ENCODE measurements at places on chromosomes 5 and 9.

- DNase-seq: no peak
These were observed 2.1 kb downstream of the CCNO start for GRCh38 chr5:55231029-55231918.

DNA sequence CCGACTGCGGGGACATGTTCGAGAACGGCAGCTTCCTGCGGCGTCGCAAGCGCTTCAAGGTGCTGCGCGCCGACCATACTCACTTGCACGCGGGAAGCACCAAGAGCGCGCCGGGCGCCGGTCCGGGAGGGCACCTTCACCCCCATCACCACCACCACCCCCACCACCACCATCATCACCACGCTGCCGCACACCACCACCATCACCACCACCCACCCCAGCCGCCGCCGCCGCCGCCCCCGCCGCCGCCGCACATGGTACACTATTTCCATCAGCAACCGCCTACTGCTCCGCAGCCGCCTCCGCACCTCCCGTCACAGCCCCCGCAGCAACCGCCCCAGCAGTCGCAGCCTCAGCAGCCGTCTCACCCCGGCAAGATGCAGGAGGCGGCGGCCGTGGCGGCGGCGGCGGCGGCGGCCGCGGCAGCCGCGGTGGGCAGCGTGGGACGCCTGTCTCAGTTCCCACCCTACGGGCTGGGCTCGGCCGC is 514 bp downstream of the FOXB2 start:
- DNase-seq: no peak

GRCh38 chr9:38284039-38284575 is 108.4 kb upstream of the ALDH1B1 start:
- DNase-seq: no peak

DNA sequence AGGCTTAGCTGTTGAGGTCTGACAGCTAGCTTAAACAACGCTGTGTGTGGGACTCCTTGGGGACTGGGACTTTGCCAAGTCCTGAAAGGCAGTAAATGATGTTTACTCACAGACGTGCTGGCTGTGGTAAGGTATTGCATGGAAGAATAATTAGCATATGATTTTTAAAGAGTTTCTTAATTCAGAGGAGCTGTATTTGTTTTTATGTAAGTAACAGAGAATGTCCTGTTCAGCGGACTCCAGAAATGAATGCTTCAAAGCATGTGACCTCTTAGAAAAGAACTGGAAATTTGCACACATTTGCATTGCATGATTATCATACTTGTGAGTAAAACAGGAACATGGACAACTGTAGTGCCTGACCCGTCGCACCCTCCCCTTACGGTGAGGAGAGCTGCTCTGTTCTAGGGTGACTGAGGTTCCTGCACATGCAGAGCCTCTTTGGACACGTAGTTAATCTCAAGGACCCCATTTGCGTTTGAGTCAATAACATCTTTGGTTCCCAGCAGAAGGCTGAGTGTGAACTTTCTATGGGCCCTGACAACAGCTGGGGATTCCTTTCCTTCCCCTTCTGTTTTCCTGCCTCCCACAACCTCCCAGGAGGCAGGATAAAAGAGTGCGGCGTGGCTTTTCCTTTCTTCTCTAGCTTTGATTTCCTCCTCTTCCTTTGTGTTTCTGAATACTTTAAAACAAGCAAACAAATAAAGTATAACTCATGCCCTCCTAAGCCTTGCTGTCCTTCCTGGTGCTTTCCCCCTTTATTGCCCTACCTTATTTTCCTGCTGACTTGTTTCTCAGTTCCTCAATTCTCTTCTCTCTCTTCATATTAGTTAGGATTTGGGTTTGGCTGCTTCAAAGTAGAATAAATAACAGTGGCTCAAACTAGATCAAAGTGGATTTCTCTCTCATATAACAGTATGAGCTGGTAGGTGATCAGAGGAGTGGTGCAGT is 157.2 kb upstream of the CD180 start:
- no peak for DNase-seq

DNA sequence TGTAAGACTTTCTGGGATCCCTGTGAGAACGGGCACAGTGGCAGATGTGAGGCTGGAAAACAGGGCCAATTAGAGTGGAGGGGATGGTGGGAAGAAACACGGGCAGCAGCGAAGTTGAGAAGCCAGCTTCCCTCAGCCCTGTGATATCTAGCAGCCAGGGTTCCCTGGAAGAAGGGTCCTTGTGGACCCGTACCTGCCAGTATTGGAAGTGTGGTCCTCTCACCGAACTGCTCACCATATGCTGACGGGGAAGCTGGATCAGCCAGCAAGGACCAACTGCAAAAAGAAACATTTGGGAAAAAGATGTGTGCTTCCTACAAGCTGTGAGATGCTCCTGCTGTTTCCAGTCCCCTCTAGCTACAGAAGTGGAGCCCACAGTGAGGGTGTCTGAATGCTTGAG is 13.6 kb downstream of the CKMT2 start:
- DNase-seq: no peak

DNA sequence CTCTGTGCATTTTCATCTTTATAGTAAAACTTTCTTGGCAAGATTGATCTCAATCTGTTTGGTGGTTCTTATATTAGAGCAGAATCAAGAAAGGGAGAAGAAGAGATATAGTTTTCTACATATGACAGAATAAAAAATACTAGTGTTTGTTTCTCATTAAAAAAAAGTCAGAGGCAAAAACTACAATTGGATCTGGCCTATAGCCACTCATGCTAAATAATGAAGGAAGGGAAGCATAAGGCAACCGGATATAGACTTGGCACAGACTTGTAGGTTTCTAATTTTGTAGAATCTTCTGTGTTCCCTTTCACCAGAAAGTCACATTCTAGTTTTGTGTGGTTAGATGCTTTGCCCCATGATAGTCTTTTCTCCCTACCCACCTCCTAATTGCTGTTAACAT is 306.2 kb downstream of the PIK3R1 start:
- DNase-seq: no peak

- DNase-seq: peak; percentile 21
These were observed 1.4 kb upstream of the HSDL2 start for GRCh38 chr9:112378328-112379176.

- no peak for DNase-seq
These were observed 15.2 kb upstream of the RHOBTB3 start for GRCh38 chr5:95715799-95716461.

DNA sequence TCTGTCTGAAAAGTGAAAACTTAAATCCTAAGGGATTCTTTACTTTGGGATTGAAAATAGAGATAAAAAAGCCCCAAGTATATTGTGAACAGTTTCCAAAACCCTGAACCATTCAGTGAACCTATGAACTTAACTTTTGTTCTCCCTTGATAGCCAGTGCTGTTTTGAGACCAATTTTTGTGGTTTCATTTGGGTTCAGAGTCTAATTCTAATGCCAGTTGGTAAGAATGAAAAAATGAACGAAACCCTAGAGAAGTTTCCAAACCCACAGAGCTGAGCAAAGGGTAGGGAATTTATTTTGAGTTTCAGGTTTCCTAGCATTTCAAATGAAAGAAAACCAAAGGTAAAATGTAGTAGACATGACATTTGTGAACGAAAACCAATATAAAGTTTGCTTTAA is 1366.8 kb downstream of the EFNA5 start:
- no peak for DNase-seq

DNA sequence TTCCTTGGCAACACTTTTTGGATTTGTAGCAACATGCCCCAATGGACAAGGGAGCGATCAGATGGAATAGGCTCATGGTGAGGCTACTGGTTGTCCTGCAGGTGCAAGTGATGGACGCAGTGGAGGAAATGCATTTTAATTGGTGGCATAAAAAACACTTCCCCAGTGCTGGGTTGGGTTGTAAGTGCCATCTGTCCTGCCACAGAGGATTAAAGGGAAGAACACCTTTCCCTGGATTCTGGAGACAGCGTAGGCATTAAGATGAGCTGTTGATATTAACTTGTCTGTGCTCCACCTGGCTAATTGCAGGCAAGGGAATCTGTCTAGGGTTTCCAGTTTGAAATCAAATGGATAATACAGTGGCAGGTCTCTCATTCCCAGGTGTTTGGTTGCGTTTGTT is 173.4 kb downstream of the ZNF462 start:
- no peak for DNase-seq

DNA sequence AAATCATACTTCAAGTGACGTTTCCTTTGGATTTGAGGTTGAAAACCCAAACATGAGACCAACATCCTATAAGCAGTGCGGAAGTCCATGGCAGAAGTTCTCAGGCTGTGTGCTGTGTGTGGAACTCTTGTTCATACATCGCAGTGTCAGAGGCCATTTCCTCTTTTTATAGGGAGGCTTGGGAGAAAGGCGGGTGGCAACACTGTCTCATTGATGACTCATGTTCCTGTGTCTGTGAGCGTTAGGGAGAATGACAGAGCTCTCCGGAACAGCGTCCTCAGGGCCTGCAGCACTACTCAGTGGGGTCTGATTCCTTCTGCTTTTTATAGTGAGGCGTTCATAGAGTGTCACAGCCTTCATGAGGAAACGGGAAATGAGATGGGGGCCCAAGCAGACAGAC is 98.8 kb upstream of the BASP1 start:
- no peak for DNase-seq

GRCh38 chr5:102895234-102895633 is 140.1 kb downstream of the PAM start:
- no peak for DNase-seq

DNA sequence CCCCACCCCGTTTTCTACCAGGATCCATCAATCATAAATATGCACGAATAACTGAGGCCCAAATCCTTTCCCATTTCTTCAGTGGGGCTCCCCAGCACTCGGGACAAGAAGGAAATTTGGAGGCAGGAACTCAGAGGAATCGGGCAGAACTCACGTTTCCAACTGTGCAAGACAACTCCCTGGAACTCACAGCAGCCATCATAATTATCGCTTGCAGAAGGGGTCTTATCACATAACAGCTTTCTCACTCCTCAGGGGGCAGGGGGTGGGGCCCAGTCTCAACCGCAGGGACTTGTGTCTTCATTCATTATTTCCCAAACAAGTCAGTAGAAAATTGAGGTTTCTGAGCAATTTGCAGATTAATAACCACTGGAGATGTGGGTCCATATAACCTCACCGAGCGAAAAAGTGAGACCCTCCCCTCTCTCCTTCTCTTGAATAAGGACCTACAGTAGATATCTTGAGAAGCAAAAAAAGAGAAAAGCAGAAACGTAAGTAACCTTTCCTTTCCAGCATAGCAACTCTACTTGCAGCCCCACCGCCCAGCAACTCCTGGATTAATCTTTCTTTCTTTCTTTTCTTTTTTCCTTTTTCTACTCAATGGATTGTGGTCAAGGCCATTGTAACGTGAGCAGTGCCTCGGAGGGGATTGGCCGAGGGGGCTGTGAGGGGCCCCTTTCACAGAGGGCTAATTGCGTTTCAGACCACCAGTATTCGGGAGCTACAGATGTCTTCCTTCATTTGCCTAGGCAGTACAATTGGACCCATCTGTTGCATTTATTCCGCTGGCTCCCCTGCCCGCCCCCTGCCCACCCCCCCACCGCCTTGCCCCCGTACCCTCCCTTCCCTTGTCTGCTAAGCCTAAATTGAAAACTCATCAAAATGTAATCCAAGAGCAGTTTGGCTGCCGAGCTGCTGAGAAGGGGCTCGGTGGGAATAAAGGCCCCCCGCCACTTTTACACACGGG is 24.7 kb upstream of the TIFAB start:
- no peak for DNase-seq

DNA sequence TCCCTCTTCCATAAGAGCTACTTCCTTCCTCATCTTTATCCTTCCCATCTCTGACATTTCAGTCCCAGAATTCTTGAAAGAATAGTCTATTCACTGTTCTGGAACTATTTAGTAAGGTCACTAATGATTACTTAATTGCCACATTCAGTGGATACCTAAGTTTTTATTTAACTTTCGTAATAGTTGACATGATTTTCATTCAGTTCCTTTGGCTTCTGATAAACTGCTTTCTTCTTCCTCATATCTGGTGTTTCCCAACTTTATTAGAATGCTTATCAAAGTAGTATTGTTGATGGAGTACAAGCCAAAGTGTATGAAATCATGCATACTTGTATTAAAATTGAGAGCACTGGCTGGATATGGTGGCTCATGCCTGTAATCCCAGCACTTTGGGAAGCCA is 10.8 kb downstream of the UBE2D2 start:
- DNase-seq: no peak

- no peak for DNase-seq
These were observed 88.0 kb downstream of the ZSWIM6 start for GRCh38 chr5:61420016-61420415.

- no peak for DNase-seq
These were observed 4.2 kb downstream of the WWC1 start for GRCh38 chr5:168295574-168296201.

GRCh38 chr9:110356639-110357395 is 19.2 kb upstream of the TXNDC8 start:
- DNase-seq: no peak

- no peak for DNase-seq
These were observed 3.0 kb upstream of the ETF1 start for GRCh38 chr5:138545919-138546562.

DNA sequence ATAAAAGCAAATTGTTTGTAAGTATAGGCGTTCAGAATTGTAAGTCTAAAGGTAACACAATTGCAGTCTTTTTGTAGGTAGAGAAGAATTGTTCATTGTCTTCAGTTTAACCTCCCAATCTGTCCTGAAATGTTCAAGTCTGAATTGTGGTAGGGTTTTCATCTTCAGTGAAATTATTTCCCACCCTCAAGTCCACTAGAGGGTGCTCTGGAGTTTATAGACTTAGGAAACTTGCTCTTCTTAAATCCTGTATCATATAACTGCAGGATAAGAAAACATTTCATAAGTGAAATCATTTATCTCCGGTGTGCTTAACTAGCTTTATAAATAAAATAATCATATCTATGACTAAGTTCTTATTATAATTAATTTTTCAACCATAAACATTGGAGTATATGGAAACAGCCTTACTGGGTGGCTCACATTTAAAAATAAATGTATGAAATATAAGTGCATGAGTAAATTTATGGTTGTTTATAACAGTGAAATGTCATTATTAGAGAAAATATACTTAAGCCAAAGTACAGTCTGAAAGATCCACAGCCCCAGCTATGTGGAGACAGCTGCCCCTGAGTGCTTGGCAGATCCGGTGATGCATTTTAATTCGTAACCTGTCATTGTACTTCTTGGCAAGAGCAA is 182.4 kb upstream of the OTULINL start:
- no peak for DNase-seq

- DNase-seq: no peak
These were observed 345.7 kb downstream of the SPATA31D1 start for GRCh38 chr9:82334286-82334685.

DNA sequence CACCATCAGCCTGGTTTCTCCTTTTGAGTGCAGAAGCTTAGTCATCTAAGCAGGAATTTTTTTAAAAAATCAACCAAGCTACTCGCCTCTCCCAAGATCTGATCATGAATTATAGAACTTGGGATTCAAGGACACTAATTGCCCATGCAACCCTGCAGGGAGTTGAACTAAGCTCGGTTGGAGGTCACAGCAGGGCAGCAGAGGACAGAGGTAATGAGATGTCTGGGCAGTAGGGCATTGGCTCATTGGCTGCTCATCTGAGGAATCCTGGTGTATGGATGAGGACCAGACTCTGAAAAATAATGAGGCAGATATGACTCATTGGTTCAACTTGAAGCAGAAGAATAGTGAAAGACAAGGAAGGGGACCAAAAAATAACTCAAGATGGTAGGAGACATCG is 111.8 kb upstream of the TLE1 start:
- DNase-seq: no peak
